ENCODE measurements at places on chromosomes 2 and 18.

DNA sequence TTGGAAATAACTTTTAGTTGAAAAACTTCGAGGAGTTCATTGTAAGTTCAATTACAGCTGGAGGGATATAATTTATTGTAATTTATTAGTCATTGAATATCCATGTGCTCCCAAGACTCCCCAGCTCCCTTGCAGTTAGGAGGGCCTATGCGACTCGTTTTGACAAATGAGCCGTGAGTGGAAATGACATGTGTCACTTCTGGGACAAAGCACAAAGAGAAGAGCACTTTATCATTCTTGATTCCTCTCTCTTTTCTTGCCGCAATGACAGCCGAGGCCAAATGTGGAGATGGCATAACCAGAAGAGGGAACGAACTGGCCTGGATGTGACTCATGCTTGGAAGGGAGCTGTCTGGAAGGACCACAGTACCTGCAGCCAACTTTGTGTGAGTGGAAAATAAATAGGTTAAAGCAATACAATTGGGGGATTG, 44.2 kb upstream of the ITSN2 start:
- no peak for DNase-seq

GRCh38 chr2:197998702-197999101, 194.3 kb downstream of the PLCL1 start:
- DNase-seq, result no peak

DNA sequence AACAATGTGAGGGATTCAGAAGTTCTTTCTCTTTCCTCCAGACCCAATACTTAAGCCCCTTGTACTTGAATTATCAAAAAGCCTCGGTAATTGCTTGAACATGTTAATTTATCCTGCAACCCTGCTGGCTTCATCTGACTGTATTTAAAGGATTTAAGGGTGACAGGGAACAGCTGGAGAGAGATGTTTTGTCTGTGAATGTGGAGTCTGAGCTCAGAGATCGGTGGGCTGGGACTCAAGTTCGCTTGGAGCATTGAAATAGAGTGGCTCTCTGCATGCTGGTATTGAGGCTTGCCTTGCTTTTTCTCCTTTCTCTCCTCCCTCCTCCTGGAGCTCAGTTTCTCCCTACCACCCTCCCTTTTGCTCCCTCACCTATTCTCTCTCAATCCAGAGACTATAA, 73.6 kb downstream of the BOD1L2 start:
- DNase-seq, result no peak

- no peak for DNase-seq
Observed at GRCh38 chr18:76431437-76432273, 63.4 kb downstream of the ZNF516 start.

- DNase-seq, result no peak
Observed at GRCh38 chr2:129908721-129909373, 70.6 kb upstream of the RAB6C start.

DNA sequence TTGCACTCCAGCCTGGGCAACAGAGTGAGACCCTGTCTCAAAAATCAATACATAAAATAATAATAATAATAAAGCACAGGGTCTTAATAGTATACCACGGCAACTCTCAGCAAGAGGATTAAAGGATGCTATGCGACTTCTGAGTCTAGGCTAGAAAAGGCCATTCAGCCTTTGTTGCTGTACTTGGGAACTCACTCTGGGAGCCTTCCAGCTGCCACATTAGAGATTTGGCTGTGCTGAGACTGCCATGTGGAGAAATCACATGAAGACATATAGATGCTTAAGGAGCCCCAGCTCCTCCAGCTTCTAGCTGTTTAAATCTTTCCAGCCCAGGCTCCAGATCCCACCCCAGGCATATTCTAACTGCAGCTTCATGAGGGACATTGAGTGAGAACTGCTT, 8.2 kb upstream of the TANC1 start:
- DNase-seq, result no peak

GRCh38 chr2:94870440-94871225, 597 bp upstream of the TEKT4 start:
- no peak for DNase-seq

- no peak for DNase-seq
Observed at GRCh38 chr2:237361194-237362004, 52.6 kb downstream of the COL6A3 start.

DNA sequence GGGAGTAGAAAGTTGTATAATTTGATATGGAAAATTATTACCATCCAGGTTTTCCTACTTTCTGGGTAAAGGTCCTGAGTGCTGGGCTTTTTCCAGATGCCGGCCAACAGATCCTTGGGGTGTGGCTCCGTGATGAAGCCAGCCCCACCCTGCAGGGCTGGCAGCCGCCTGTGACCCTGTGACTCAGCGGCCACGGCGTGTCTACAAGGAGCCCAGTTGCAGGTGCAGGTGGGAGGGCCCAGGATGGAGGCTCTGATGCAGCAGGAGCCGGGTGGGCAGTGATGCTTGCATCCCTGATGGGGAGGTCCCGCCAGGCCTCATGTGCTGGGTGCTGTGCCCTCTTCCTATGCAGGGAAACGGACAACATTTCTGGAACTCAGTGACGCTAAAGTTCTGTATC, 96.0 kb upstream of the ALKAL2 start:
- DNase-seq, result no peak

- no peak for DNase-seq
Observed at GRCh38 chr2:119608553-119608952, 64.3 kb downstream of the CFAP221 start.

GRCh38 chr2:3043726-3044125, 333.9 kb downstream of the EIPR1 start:
- no peak for DNase-seq

DNA sequence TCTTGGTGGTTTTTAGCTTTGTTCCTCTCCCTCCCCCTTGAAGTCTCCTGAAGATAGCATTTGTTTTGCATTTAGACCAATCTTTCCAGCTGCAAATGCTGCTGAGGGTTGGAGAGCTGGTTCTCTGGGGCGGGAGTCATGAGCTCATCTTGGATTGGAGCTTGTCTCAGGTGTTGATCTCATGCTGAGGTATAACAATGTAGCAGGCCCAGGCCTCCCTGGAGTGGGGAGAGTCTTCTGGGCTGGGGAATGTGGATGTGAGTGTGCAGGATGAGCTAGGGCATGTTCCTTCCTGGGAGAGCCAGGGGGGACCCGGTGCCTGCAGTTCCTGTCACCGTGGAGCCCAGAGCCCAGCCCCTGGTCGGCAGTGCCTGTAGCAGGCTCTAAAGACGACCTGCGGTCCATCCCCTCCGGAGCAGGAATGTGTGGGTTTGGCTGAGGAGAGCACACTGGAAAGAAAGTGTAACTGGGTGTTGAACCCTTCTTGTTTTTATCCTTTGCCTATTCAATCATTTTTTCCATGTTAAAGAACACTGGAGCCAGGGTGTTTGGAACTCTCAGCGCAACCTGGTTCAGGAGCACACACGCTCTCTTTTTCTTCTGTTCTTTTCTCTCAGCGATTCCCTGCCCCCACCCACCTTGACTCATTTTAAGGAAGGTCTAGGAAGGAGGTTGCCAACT, 2.7 kb downstream of the ZNF532 start:
- peak; percentile 53 for DNase-seq

GRCh38 chr18:67400502-67401117, 115.9 kb downstream of the DSEL start:
- no peak for DNase-seq

DNA sequence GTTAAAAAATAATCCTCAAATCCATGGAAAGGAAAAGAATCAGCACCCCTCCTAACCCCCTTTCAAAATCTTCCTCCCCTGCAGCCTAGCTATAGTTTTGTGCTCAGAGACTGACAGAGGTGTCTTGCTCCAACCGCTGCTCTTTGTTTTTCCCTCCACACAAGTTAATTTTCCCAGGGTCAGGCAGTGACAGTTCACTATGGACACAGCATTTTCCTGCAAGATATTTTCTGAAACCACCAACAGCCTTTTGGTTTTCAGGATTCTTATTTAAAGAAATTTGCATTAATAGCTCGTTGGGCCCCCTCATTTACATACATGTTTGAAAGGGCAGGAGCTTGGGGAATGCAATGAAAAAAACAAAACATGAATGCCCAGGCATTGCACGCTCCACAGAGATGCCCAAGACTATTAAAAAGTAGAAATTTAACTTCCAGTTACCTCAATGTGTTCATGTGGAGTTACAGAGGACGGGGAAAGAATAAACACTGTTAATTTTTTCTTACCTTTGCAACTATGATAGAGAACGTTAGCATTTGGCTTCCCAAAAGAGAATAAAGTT, 71.4 kb upstream of the CXCR4 start:
- DNase-seq, result no peak

DNA sequence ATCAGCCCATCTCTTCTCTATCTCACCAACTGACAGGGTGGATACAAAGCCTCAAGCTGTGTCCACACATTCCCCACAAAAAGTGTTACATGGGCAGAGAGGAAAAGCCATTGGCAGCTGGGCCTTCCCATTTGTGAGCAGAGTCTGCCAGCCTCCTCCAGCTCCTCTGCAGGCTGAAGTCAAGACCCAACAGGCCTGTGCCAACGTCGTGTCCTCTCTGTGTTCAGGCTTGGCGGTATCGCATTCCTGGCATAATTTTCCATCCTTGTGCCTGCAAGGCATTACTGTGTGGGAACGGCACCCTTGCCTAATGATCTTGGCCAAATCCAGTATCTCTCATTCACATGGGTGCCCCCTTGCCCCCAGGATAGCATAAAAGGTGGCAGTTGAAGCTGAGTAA, 41.5 kb upstream of the APCDD1 start:
- DNase-seq, result no peak

- no peak for DNase-seq
Observed at GRCh38 chr2:74146929-74147726, 584 bp downstream of the BOLA3 start.

DNA sequence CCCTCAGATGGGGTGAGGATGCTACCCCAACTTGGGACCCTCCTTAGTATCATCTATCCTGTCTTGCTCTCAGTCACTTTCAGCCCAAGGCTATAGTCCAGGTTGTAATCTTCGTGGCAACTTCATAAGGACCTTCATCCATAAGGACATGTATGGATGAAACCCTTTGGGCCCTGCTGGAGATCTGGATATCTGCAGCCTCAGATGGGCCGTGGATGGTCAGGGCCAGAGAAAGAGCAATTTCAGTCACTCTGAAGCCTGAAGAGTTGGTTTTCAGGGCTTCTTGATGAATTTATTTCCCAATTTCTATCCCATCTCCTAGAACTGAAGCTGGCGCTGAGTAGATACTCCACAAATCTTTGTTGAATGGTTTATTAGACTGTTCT, 28.7 kb downstream of the RHOB start:
- DNase-seq, result no peak

- DNase-seq, result no peak
Observed at GRCh38 chr18:79961527-79962291, 2.7 kb upstream of the HSBP1L1 start.

DNA sequence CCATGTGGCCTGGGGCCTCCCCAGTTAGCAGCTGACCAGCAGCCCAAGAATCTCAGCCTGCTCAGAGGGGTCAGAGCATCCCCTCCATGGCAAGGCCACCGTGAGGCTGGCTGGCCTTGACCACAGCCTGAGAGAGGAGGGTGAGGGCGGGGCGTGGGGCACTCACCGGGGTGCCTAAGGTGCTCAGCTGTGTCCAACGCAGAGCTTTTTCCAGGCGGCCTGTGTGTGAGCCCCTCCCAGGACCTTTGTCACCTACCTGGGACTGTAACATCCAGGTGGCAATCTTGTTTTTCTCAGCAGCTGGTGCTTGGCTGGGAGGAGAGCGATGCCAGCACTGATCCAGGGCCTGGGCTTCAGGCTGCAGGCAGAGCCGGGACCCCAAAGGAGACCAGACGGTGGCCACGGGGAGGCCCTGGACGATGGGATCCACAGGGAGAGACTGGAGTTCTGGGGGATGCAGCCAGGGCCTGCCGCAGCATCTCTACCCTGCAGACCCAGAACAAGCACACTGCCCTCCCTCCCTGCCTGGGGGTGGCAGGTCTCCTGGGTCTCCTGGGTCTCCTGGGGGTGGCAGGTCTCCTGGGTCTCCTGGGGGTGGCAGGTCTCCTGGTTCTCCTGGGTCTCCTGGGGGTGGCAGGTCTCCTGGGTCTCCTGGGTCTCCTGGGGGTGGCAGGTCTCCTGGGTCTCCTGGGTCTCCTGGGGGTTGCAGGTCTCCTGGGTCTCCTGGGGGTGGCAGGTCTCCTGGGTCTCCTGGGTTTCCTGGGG, 12.3 kb downstream of the SNED1 start:
- DNase-seq, result no peak

DNA sequence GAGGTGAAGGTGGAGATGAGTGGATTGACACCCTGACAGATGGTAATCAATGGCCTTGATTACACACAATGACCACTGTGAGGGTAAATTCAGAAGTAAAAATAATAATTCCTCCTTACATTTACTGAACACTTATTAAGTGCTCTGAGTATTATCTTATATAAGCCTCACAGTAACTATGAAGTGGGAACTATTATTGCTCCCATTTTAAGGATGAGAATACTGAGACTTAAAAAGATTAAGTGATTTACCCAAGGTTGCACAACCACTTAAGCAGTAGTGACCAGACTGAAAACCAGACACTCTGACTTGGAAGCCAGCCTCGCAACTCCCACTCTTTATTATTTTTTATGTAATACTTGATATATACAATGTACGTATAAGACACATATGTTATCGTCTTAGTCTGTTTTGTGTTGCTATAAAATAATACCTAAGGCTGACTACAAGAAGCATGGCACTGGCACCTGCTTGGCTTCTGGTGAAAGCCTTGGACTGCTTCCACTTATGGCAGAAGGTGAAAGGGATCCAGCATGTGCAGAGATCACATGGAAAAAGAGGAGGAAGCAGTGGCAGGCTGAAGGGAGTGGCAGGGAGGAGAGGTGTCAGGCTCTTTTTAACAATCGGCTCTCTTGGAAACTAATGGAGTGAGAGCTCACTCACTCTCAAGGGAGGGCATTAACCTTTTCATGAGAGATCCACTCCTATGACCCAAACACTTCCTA, 41.5 kb upstream of the C1D start:
- DNase-seq, result no peak

- DNase-seq, result no peak
Observed at GRCh38 chr2:188588235-188588634, 296.6 kb downstream of the GULP1 start.

DNA sequence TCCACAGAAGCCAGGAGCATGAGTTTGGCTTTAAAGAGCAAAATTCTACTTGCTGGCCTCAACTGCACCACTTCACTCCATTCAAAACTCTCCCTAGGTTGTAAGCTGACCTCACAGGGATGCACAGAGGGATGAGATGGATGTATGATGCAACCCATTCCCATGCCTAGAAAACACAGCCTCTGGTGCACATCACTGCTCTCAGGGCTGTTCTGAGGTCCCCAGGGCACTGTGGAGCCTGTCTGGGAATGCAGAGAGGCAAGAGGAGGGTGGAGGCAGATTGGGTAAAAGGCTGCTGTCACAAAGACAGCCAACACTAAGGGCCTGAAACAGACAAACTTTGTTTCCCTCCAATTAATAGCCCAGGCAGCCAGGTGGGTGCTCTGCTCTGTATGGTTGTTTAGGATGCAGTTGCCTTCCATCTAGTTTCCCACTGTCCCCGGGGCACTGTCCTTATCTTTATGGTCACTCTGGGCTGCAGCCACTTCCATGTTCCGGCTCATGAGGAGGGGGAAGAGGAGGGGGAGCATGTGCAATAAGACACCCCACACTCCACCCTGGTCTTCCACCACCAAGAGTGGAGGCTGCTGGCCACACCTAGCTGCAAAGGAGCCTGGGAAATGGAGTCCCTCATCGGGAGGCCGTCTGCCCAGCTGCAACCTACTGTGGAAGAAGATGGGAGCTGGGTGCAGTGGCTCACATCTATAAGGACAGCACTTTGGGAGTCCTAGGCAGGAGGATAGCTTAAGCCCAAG, 7.0 kb downstream of the GPR45 start:
- DNase-seq, result no peak
